Activated naive CD4-positive, alpha-beta T cell treated with anti-CD3 and anti-CD28 coated beads, Interleukin-2, amount 50 U/mL, for 16 hours (primary cell): ENCODE measurements at places on chromosomes 11 and 22.

GRCh38 chr11:72626414-72626936, 47.7 kb downstream of the PDE2A start:
- DNase-seq, result no peak

DNA sequence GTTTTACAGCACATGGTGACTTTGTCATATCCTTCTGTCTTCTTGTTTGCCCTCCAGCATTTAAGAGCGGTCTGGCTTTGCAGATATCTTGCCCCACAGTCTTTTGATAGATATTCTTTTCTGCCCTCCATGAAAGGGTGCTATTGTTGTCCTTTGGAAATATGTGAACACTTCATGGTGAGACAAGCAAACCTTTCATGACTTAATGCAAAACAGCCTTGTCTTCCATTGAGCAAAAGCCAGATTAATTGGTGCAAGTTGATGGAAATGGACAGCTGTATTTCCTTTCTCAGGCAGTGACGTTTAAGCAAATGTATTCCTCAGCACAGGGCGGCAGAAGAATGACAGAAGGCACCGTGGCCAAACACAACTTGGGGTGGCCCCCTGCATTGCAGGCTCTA, 4.4 kb downstream of the DCPS start:
- DNase-seq, result no peak

- no peak for DNase-seq
Measured at GRCh38 chr11:44750551-44751465, 24.0 kb downstream of the TSPAN18 start.

- DNase-seq, result no peak
Measured at GRCh38 chr22:22979954-22980353, 90.4 kb upstream of the GNAZ start.

- DNase-seq, result no peak
Measured at GRCh38 chr11:46285173-46285572, 7.7 kb downstream of the CREB3L1 start.

DNA sequence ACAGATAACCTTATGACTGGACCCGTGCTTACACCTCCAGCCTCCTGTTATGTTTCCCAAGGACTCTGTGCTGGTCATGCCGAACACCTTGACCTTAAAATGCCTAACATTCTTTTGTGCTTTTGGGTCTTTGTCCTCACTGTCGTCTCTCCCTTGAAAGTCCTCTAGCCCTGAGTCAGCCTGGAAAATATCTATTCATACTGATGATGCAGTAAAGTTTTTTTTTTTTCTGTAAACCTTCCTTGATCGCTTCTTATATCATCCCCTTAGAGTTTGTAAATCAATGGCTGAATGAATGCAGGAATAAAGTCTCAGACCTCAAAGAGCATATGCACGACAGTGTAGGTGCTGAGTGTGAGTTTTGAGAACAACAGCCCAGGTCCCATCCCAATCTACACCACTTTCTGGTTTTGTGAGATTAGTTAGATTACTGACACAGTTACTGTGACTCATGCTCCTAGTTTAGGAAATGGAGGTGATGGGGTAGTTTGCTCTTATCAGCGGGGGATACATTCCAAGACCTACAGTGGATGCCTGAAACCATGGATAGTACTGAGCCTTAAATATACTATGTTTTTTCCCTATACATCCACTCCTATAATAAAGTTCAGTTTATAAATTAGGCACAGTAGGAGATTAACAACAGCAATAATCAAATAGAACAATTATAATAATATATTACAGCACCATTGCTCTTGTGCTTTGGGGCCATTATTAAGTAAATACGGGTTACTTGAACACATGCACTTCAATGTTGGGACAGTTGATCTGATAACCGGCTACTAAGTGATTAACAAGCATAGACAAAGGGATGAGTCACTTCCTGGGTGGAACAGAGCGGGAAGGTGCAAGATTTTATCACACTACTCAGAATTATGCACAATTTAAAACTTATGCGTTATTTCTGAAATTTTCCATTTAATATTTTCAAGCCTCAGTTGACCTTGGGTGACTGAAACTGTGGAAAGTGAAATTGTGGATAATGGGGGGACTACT, 8.6 kb downstream of the TCN1 start:
- no peak for DNase-seq

DNA sequence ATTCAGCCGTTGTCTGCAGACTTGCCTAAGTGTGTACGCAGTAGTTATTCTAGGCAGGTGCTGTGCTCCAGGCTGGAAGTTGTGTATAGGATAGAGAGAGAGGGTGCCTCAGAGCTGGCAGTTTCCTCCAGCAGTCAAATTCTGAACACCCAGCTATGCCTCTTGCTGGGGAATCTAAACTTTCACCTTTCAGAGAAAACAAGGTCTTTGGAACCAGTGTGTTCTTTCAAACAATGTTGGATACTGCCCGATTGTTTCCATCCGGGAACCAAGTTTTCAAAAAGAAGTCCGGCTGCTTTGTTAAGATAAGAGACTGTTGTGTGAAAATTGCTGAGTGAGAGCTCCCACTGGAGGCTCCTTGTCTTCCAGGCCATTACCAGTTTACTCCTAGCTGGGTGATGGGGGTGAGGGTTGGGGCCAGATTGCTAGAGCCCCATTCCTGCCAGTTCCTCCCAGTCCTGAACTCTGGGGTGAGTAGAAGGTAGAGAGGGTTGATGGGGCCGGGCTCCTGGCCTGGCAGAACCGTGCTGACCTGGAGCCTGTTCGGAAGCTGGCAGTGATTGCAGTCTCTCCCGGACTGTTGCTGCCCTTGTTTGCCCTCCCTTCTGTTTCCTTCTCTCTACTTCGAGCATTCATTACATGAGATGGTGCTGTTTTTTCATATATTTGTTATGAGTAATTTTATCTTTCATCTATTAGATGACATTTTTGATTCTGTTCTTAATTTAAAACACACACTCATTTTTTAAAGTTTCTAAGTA, 150.2 kb downstream of the TEAD1 start:
- DNase-seq, result no peak

GRCh38 chr11:59782080-59782479, 26.9 kb downstream of the STX3 start:
- DNase-seq, result no peak
